Activated T-cell treated with anti-CD3 and anti-CD28 coated beads for 48 hours (primary cell): ENCODE measurements at places on chromosomes 6 and 20.

- DNase-seq = no peak
Measured at GRCh38 chr20:37131486-37131885, 35.7 kb upstream of the RBL1 start.

GRCh38 chr20:32541323-32542258, 43.5 kb downstream of the NOL4L start:
- DNase-seq = no peak

DNA sequence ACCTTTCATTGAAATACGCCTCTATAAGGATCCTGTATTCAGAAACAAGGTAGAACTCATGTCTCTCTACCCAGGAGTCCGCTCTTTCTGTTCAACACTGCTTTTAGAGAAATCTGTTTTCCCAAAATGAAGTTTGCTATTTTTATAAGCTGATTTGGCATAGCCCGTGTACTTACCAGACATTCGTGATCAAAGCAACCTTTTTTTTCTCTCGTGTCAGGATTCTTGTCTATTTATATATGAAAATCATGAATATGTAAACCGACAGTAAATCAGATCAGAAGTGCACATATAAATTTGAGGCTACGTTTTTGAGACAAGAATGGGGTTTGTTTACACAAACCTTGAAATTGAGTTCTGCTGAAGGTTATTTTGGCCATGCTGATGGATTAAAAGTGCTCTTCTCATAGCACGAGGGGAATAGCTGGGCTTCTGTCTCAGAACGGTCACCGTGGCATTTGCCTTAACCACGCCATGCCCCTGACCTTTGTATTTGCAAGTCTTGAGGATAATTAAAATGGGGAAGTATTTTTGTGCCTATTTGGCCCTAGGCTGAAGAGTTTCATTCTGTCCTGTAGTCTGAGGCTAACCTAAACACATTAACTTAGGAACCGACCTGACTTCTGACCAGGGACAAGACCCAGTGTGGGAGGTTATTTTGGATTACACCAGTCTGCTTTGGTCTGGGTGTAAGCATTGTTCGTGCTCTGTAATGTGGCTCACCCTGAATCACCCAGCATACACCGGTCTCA, 118.6 kb downstream of the MAP3K4 start:
- DNase-seq = no peak

GRCh38 chr20:11468880-11469279, 448.8 kb upstream of the BTBD3 start:
- DNase-seq = no peak
